Skeletal muscle cell (primary cell): ENCODE measurements at places on chromosomes 11 and 22.

DNA sequence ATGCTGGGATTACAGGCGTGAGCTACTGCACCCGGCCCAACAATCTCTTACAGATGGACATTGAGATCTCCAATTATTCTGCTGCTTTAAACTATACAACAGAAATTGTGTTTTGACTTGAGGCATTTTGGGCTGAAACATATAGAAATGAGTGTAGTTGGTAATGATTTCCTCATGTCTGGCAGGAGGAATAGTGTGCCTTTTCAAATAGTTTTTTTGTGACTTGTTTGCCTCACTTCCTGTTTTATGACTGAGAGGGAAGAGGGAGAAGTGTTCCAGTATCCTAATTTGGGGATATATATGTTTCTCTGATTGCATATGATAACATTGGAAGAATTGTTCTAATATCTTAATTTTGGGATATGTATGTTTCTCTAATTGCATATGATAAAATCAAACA is 40.2 kb downstream of the EP300 start:
- no peak for DNase-seq

- no peak for DNase-seq
These were observed 101.9 kb downstream of the MICAL2 start for GRCh38 chr11:12212174-12212820.

- no peak for DNase-seq
These were observed 3.4 kb upstream of the CAPN5 start for GRCh38 chr11:77063407-77063806.

DNA sequence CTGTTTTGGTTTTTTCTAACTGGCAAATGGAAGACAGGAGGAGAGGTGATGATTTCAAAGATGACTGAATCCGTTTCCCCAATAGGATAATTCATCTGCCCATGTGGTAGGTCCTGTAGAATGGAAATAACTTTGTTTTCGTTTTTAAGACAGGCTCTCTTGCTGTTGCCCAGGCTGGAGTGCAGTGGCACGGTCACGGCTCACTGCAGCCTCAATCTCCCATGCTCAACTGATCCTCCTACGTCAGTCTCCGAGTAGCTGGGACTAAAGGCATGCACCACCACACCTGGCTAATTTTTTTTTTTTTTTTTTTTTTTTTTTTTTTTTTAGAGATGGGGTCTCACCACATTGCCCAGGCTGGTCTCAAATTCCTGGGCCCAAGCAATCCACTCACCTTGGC is 77.4 kb upstream of the BIRC3 start:
- DNase-seq = no peak

- no peak for DNase-seq
These were observed 127.6 kb upstream of the C11orf58 start for GRCh38 chr11:16610738-16611388.

DNA sequence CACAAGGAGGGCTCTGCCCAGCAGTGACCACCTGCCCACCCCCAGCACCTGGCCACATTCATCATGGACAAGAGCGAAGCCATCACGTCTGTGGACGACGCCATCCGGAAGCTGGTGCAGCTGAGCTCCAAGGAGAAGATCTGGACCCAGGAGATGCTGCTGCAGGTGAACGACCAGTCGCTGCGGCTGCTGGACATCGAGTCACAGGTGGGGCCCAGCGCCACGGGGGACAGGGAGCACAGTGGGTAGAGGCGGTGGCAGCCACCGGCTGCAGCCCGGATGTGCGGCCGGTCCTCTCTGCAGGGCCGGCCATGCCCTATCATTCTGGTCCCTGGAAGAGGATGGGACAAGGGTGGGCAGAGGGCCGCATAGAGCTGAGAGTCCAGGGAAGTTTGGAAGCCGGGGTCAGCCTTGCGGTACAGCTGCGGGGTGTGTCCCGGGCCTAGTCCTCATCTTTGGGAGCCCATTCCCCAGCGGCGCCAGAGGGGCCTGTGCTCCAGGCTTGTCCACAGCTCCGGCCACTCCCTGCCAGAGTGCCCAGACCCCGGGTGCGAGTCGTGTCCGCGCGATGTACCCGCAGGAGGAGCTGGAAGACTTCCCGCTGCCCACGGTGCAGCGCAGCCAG is 14.1 kb downstream of the EPS8L2 start:
- no peak for DNase-seq
